ENCODE measurements at places on chromosomes 3 and 15. TPM values are rescaled to one million over a fixed set of nuclear protein-coding genes. Genes with fewer than 3 reads are reported as not detected.

The AGBL1 gene
- not detected for total RNA-seq

The ITIH4 gene
- total RNA-seq, result 10.9 TPM

The NPRL2 gene
- 44.6 TPM for total RNA-seq

The CACNA2D3 gene
- not detected for total RNA-seq

The WDR93 gene
- total RNA-seq, result not detected

All from CD8-positive, alpha-beta memory T cell (primary cell).